Heart right ventricle (tissue), 16 donors: ENCODE measurements at places on chromosomes 5 and 9.

DNA sequence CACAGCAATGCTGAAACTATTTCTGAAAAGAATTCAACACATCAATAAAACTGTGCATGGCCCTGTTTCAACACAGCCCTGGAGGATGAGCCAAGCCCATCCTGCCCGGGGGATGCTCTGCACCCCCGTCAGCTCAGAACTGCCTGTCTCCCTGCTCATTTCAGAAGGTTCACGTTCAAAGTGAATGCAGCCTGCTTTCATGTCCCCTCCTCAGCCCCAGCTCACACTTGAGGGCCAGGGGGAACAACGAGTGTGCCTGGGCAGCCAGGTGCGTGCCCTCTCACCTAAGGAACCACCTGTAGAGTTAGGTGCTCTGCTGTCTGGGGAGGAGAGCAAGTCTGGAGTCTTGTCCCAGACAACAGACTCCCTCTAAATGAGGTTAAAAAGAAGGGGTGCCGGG is 348.5 kb upstream of the IRX2 start:
- no peak for DNase-seq

- DNase-seq = no peak
Measured at GRCh38 chr5:135729321-135729786, 105.1 kb upstream of the SLC25A48 start.

DNA sequence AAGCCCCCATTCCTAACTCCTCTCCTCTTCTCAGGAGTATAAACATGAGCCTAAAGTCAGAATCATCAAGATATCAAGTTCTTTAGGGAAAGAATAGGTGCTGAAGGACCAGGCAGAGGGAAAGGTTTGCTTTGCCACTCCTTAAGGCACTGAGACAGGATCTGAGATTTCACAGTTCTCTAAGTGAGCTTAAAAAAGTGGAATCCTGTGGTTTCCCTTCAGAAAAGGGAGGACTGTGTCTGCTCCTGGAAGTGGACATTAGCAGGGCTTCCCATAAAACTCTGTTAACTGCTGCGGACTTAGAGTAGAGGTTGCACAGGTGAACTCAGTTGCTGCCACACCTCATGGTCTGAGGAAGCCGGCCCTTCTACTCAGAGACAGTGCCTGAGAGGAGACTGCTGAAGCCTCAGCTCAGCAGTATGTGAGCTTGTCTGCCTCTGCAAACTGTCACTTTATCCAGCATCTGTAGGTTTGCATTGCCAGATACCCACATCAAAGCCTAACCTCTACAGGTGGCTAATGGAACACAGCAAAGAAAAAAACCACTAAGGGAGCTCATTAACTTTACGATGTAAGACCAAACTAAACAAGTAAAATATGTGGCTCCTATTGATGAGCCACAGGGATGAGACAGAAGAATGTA is 42.9 kb downstream of the RIC1 start:
- DNase-seq = no peak

- DNase-seq = no peak
Measured at GRCh38 chr9:71506821-71507220, 261.5 kb downstream of the CEMIP2 start.

DNA sequence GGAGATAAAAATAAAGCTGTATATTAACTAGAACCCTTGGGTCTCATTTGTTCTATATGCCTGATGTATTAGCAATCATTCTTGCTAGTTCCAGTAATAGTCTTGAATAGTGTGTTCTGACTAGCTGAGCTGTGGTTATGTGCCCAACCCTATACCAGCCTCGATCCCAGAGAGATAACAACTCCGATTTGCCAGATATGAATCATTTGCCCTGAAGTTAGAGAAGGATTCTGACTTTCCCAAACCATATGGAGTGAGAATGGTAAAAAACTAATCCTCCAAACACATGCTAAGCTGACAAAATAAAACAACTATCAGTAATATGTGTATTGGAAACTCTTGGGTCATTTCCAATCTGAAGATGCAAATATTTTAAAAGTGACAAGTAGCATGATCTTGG is 64.8 kb downstream of the ALDH1A1 start:
- DNase-seq = no peak

GRCh38 chr5:127398508-127398907 is 107.9 kb downstream of the MEGF10 start:
- no peak for DNase-seq

GRCh38 chr5:95027775-95028174 is 257.1 kb downstream of the MCTP1 start:
- DNase-seq = no peak

- no peak for DNase-seq
Measured at GRCh38 chr5:150286820-150287219, 2.8 kb downstream of the CAMK2A start.

- DNase-seq = no peak
Measured at GRCh38 chr9:110446171-110446570, 108.5 kb upstream of the TXNDC8 start.

DNA sequence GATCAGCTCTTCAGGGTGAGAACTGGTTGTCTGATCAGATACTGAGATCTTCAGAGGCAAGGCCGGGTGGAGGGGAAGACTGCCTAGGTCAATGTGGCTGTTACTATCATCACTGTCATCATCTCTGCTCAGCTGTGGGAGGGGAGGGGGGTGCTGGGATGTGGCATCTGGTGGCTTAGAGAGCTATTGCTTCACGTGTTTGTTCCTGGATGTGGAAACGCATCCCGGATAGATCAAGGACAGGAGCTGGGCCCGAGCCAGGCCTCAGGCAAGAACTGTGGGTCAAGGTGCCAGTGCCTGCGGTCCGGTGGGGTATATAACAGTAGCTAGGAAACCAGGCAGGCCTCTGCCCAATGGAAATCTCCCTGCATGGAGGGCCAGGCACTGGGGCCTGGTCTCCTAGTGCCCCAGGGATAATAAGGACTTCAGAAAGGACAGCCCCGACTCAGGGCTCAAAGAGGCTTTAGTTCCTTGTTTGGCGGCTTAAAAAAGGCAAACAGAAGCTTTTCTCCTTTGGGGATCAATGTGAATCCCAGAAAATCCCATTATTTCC is 30.3 kb upstream of the TIFAB start:
- DNase-seq = no peak

DNA sequence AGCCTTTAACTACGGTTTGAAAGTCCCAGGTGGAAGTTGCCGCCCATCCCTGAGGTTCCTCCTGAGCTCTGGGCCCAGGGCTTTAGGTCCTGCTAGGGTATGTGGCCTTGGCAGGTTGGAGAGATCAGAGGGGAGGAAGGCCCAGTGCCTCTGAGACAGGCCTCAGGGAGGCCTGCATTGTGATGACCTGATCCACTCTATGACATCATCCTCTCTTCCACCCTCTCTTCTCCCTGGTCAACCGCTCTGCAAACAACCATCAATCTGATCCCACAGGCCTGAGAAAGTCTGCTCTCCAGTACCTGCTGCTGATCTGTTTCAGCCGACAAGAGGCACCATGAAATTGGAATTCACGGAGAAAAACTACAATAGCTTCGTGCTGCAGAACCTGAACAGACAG is at the start of gene CCIN:
Gene CCIN (plus strand): TSS at position 223 of the 400 bp plus-strand sequence. CDS start 115 bp downstream, at position 338.
- DNase-seq = no peak

- no peak for DNase-seq
Measured at GRCh38 chr5:144436007-144436406, 265.3 kb downstream of the KCTD16 start.

- no peak for DNase-seq
Measured at GRCh38 chr5:119319401-119319800, 36.4 kb upstream of the TNFAIP8 start.

GRCh38 chr5:11429254-11429653 is 475.0 kb downstream of the CTNND2 start:
- DNase-seq = no peak

DNA sequence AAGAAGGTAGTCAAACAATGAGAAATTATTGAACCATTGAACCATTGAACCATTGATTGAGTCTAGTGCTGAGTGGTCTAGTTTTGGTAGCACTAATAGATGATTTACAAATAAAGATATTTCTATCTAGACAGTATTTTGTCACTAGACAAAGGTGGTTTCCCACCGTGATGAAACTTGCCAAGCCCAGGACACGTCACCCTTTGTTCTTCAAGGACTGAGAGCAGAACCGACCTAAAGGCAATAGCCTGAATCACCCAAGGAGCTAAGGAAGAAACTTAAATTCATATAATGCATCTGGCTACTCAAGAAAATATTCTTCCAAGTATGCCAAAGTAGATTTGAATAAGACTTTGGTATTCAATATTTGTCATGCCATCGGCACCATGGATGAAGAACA is 103.3 kb downstream of the ESM1 start:
- no peak for DNase-seq

DNA sequence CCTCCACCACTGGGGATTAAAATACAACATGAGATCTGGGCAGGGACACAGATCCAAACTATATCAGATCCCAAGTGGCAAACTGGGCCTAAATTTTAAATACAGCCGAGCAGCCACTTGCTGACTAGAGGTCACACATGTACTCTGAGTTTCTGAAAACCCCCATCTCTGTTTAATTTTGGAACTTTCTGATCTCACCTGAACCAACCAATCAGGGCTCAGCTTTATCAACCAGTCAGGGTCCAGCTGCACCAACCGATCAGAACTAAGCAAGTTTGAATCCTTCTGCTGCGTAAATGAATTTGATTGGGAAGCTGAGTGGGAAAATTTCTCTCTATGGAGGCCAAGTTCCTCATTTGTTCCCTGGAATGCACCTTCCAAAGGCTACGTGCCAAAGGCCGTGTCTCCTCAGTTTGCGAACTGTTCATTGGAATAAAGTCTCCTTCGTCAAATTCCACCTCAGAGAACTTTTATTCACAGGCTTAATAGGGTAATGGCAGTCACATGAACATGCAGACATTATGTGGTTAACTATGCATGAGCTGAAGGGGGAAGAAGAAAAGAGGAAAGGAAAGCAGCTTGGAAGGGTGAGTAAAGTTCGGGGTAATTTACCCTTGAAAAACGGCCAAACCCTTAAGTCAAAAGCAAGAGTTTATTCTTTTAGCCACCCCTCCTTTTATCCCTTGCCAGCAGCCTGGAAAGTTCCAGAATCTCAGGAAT is 3.7 kb downstream of the CD180 start:
- DNase-seq = no peak

DNA sequence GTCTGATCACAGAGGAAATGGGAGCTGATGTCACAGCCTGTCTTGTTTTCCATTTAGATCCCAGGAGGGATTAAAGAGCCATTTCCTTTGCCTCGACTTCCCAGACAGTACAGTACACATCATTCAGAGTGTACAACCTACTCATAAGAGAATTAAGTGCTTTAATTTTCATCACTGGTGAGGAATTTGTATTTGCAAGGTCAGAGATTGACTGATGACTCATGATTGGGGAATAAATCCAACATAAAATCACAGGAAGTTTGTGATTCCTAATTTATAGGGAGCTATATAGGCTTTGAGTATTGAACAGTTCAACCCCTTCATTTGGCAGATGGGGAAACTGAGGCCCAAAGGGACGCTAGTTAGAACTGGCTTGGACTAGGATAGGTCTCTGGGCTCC is 4.1 kb upstream of the TOMM5 start:
- DNase-seq = no peak

- peak; percentile 29 for DNase-seq
Measured at GRCh38 chr5:133287500-133287899, 235.7 kb downstream of the HSPA4 start.

GRCh38 chr5:57102905-57103255 is 71.0 kb upstream of the GPBP1 start:
- no peak for DNase-seq

DNA sequence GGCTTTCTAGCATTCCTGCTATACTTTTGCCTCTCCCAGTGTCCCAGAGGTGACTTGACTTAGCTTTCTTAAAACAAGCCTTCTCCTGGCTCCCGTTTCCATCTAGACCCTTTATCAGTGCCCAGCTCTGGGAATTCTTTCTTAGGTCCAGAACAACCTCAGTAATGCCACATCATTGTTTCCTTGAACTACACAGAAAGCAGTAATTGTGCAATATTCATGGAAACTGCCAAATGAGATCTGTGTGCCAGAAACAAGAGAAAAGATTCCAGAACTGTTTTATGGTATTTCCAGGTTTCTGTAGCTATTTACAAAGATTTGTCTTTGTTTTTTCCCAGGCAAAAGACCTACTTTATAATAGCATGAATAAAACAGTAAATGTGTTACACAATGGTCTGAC is 391.3 kb downstream of the SLCO4C1 start:
- no peak for DNase-seq

DNA sequence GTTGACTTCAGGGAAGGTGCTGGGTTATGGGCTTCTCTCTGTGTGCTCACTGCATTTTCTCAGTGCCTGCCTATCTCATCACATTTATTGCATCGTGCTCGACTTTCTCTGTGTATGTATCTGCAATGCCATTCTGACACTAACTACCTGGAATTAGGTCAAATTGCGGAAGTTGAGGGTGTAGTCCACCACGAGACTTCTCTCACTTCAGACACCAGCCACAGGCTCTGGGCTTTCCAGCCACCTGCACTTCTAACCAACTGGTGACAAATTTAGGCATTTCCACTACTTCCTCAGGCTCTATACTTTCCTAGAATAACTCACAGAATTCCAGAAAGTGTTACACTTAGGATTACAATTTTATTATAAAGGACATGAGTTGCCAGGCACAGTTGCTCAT is 188.6 kb upstream of the ZNF608 start:
- no peak for DNase-seq

DNA sequence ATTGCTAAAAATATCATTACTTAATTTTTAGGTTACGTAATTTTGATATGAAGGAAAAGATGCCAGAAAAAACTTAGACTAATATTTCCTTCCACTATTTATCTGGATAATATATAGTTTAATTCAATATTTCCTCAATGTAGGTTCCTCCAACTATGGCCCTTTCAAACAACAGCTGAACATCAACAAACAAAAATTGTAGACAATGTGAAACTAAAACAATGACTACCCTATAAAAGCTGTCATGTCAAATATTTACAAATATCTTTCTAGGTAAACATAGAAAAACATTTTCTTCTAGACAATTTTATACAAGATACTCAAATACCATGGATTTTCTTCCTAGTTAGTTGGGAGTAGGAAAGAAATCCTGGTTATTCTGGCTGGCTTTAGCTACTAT is 16.9 kb downstream of the ELOVL7 start:
- DNase-seq = no peak

DNA sequence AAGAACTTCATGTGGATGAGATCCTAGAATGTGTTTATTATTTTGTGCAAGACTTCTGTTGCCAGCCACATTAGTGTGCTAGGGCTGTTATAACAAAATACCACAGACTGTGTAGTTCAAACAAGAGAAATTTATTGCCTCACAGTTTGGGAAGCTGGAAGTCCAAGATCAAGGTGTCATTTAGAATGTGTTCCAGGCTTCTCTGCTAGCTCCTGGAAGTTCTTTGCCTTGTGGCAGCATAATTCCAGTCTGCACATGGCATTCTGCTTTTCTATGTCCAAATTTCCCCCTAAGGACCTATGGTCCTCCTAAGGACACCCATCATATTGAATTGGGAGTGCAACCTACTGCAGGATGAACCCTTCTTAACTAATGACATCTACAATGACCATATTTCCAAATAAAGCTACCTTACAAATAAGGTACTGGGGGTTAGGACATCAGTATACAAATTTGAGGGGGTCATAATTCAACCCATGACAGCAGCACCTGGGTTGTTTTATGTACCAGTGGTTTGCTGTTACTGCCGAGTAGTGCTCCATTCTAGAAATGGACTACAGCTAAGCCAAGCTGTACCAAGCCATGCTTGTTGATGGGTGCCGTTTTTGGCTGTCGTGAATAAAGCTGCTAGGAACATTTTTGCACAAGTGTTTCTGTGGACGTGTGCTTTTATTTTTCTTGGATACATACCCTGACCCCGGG is 52.7 kb downstream of the DAPK1 start:
- DNase-seq = no peak

GRCh38 chr5:20500546-20500945 is 512.5 kb upstream of the CDH18 start:
- DNase-seq = no peak

GRCh38 chr9:107907255-107907654 is 417.7 kb upstream of the KLF4 start:
- DNase-seq = no peak
